ENCODE measurements at places on chromosomes 7 and 10. TPM values are rescaled to one million over a fixed set of nuclear protein-coding genes. Genes with fewer than 3 reads are reported as not detected.
A peak's percentile ranks its signal among the peaks of the same experiment; 100 is the strongest.

TFEC gene
- polyA plus RNA-seq, result 11.8 TPM

HYAL4 gene
- not detected for polyA plus RNA-seq

GRCh38 chr7:14626076-14626475 lies 276.5 kb downstream of the DGKB start:
- H3K4me1 ChIP-seq, result no peaks in the 10 kb centered on the region
- H3K4me3 ChIP-seq, result no peak overlapping the region
- DNase-seq, result no peak
- H3K27ac ChIP-seq, result no peak overlapping the region
- H3K36me3 ChIP-seq, result no peaks in the 10 kb centered on the region

PLAC9 gene
- 92.9 TPM for polyA plus RNA-seq

GRCh38 chr10:44183667-44184632 lies 200.9 kb downstream of the CXCL12 start:
- H3K27me3 ChIP-seq, result no peaks in the 10 kb centered on the region
- no peak for DNase-seq
- H3K27ac ChIP-seq, result no peak overlapping the region

AKR1D1 gene
- polyA plus RNA-seq, result 8.1 TPM

DNA sequence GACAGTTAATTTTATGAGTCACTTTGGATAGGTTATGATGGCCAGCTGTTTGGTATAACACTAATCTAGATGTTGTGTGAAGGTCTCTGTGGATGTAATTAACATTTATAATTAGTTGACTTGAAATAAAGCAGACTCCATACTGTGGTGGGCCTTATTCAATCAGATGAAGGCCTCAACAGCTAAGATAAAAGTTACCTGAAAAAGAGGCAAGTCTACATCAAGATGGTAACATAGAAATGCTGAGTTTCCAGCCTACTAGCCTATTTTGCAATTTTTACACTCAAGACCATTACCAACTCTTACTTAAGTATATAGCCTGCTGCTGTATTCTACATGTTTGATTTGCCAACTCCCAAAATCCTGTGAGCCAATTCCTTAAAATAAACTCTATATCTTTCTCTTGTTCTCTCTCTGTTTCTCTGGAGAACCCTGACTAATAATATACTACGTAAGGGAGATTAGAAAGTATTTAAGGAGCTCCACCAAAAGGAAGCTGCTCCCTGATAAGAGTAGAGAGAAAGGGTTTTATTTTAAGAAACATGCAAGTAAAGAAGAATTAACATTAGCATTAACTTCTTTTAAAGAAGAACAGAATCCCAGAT lies 42.7 kb downstream of the ZNF438 start:
- no peak overlapping the region for H3K27ac ChIP-seq
- no peak overlapping the region for H3K4me3 ChIP-seq
- H3K36me3 ChIP-seq, result no peaks in the 10 kb centered on the region
- DNase-seq, result no peak
- no peaks in the 10 kb centered on the region for H3K4me1 ChIP-seq
- H3K27me3 ChIP-seq, result no peaks in the 10 kb centered on the region

GRCh38 chr7:33350577-33350976 lies 221.2 kb downstream of the BBS9 start:
- H3K27me3 ChIP-seq, result no peaks in the 10 kb centered on the region
- H3K36me3 ChIP-seq, result no peaks in the 10 kb centered on the region
- no peak overlapping the region for H3K4me3 ChIP-seq
- no peak overlapping the region for H3K27ac ChIP-seq

CRHR2 gene
- polyA plus RNA-seq, result 0.19 TPM

MBLAC1 gene
- 3.7 TPM for polyA plus RNA-seq

ZNF37A gene
- 4.8 TPM for polyA plus RNA-seq

GRCh38 chr7:82318786-82319185 lies 124.8 kb downstream of the CACNA2D1 start:
- no peak overlapping the region for H3K4me3 ChIP-seq
- H3K4me1 ChIP-seq, result no peaks in the 10 kb centered on the region
- no peak for DNase-seq
- no peak overlapping the region for H3K27ac ChIP-seq
- no peaks in the 10 kb centered on the region for H3K36me3 ChIP-seq
- H3K27me3 ChIP-seq, result no peaks in the 10 kb centered on the region

- no peak overlapping the region for H3K4me3 ChIP-seq
Observed at GRCh38 chr7:143878884-143879283, 23.1 kb downstream of the TCAF1 start.

- no peaks in the 10 kb centered on the region for H3K36me3 ChIP-seq
- H3K27ac ChIP-seq, result no peak overlapping the region
- DNase-seq, result peak; percentile 50
Observed at GRCh38 chr7:128322040-128322643, 21.6 kb downstream of the RBM28 start.

MYH16 gene
- not detected for polyA plus RNA-seq

- no peaks in the 10 kb centered on the region for H3K4me1 ChIP-seq
- no peaks in the 10 kb centered on the region for H3K36me3 ChIP-seq
- H3K4me3 ChIP-seq, result no peak overlapping the region
- no peak overlapping the region for H3K27ac ChIP-seq
- no peaks in the 10 kb centered on the region for H3K27me3 ChIP-seq
Observed at GRCh38 chr7:28155019-28155660, 25.5 kb downstream of the JAZF1 start.

- no peak for DNase-seq
- no peaks in the 10 kb centered on the region for H3K36me3 ChIP-seq
- H3K4me3 ChIP-seq, result no peak overlapping the region
- no peak overlapping the region for H3K27ac ChIP-seq
- no peaks in the 10 kb centered on the region for H3K27me3 ChIP-seq
Observed at GRCh38 chr7:103964269-103964668, 25.2 kb downstream of the RELN start.

VSTM4 gene
- 8.5 TPM for polyA plus RNA-seq

DNA sequence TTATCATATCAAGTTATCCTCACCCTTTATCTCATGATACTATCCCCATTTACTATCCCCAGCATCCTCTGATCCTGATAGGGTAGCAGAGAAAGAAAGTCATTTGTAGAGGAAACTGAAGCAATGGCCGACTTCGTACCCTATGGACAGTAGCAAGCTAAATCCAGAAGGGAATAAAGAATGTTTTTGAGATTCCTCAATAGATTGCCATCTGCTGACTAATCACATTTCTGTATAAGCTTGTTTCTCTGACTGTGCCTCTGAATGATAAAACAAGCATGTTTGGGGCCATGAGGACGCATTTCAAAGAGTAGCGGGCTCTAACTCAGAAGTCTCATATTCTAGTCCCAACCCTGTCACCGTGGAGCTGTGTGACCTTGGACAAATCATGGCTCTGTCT lies 13.2 kb upstream of the FAM107B start:
- no peaks in the 10 kb centered on the region for H3K36me3 ChIP-seq
- no peak overlapping the region for H3K27ac ChIP-seq
- H3K4me3 ChIP-seq, result no peak overlapping the region
- H3K4me1 ChIP-seq, result no peaks in the 10 kb centered on the region

DNA sequence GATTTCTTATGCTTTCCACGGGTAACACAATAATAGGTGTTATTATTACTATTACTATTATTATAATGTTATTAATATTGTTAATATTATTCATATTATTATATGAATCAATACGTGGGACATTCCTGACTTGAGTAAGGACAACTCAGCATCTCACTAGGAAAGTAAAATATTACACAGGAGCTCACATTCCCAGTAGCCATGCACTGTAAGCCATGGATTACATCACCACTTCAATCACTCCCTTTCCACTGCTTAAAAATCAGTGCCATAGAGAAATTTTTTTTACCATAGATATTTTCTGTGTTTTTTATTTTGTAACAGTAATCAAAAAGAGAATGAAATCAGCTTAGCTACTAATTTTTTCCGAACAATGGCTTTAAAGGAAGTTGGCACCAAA lies 68.5 kb upstream of the DGKI start:
- H3K4me3 ChIP-seq, result no peak overlapping the region
- no peaks in the 10 kb centered on the region for H3K27me3 ChIP-seq
- DNase-seq, result no peak

MDFIC gene
- 10.6 TPM for polyA plus RNA-seq

GRCh38 chr7:142443216-142444010 lies 185.6 kb upstream of the PRSS58 start:
- no peaks in the 10 kb centered on the region for H3K36me3 ChIP-seq
- DNase-seq, result no peak
- no peak overlapping the region for H3K4me3 ChIP-seq
- no peak overlapping the region for H3K27ac ChIP-seq
- H3K4me1 ChIP-seq, result no peaks in the 10 kb centered on the region

- no peak for DNase-seq
- peak overlapping the region; percentile 98 for H3K27ac ChIP-seq
- H3K36me3 ChIP-seq, result no peaks in the 10 kb centered on the region
- no peak overlapping the region for H3K4me3 ChIP-seq
Observed at GRCh38 chr7:1534330-1535099, 4.0 kb downstream of the MAFK start.

NKX2-3 gene
- not detected for polyA plus RNA-seq

AMZ1 gene
- polyA plus RNA-seq, result 1.4 TPM

DNA sequence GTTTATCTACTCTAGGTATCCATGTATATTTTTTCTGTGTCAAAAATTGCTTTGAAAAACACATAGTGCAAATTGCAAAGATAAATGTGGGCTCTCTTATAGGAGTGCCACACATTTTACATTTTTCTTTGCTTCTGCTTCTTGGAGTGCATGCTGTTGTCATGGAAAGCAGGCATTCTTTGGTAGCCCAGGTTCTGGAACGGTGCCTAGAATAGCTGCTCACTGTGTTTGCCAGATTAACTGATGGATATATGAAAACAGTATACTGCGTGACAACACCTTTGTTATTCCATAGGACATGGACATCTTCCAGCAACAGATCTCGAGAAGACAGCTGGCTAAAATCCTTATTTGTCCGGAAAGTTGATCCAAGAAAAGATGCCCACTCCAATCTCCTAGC lies 13.4 kb downstream of the NIPSNAP2 start:
- no peaks in the 10 kb centered on the region for H3K4me1 ChIP-seq
- no peak for DNase-seq
- no peak overlapping the region for H3K27ac ChIP-seq
- no peaks in the 10 kb centered on the region for H3K27me3 ChIP-seq
- no peaks in the 10 kb centered on the region for H3K36me3 ChIP-seq

UNC5B gene
- 10.9 TPM for polyA plus RNA-seq

- no peaks in the 10 kb centered on the region for H3K36me3 ChIP-seq
- H3K27ac ChIP-seq, result no peak overlapping the region
- DNase-seq, result no peak
- no peaks in the 10 kb centered on the region for H3K27me3 ChIP-seq
- no peak overlapping the region for H3K4me3 ChIP-seq
Observed at GRCh38 chr10:55374917-55375316, 573.9 kb upstream of the PCDH15 start.

TRIL gene
- polyA plus RNA-seq, result 1.2 TPM

DNA sequence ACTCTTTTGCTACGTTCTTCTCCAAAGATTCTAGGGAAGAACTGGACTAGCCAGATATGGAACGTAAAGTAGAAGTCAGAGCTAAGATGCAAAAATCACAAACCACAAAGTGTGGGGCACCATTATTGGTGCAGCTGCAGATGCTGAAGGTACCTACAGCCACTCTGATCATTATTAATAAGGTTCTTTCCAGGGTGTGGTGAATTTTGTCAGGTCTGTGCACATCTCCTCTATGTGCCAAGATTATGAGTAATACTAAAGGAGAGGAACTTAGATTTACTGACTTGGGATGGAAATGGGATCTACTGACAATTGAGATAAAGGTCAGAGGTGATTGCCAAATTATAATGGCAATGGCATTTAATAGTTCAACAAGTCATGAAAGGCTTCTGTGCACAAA lies 148.2 kb downstream of the RAPGEF5 start:
- H3K27ac ChIP-seq, result no peak overlapping the region
- no peaks in the 10 kb centered on the region for H3K4me1 ChIP-seq
- H3K4me3 ChIP-seq, result no peak overlapping the region
- no peaks in the 10 kb centered on the region for H3K36me3 ChIP-seq

DNA sequence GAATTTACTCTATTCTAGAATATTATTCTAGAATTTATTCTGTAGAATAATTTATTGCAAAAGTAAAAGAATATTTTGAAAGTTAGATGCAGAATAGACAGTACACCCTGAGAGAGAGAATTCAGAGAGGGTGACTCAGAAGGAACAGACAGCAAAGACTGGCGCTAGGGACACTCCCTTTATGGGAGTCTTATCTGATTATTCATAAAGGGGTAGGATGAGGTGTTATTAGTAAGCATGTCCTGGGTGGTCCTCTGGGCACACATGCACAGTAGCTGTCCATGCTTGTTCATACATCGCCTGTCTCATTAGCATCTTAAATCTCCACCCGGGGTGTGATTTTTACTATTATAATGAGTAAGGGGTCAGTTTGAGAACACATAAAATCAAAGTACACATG lies 100.1 kb downstream of the XPNPEP1 start:
- H3K27ac ChIP-seq, result no peak overlapping the region
- H3K4me3 ChIP-seq, result no peak overlapping the region
- no peaks in the 10 kb centered on the region for H3K27me3 ChIP-seq

DNA sequence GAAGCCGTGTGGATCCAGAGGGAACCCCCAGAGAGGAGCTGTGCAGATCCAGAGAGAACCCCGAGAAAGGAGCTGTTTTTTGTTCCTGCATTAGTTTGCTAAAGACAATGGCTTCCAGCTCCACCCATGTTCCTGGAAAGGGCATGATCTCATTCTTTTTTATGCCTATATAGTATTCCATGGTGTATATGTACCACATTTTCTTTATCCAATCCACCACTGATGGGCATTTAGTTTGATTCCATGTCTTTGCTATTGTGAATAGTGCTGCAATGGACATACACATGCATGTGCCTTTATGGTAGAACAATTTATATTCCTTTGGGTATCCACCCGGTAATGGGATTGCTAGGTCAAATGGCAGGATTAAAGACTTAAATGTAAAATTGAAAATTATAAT lies 95.4 kb upstream of the RHEB start:
- no peak overlapping the region for H3K27ac ChIP-seq
- no peaks in the 10 kb centered on the region for H3K4me1 ChIP-seq
- no peaks in the 10 kb centered on the region for H3K27me3 ChIP-seq
- no peak overlapping the region for H3K4me3 ChIP-seq
- no peak for DNase-seq
- no peaks in the 10 kb centered on the region for H3K36me3 ChIP-seq

- no peaks in the 10 kb centered on the region for H3K27me3 ChIP-seq
- no peak overlapping the region for H3K4me3 ChIP-seq
- no peak for DNase-seq
- no peaks in the 10 kb centered on the region for H3K36me3 ChIP-seq
Observed at GRCh38 chr7:155129789-155130188, 59.7 kb downstream of the HTR5A start.

SLC13A1 gene
- not detected for polyA plus RNA-seq

DNA sequence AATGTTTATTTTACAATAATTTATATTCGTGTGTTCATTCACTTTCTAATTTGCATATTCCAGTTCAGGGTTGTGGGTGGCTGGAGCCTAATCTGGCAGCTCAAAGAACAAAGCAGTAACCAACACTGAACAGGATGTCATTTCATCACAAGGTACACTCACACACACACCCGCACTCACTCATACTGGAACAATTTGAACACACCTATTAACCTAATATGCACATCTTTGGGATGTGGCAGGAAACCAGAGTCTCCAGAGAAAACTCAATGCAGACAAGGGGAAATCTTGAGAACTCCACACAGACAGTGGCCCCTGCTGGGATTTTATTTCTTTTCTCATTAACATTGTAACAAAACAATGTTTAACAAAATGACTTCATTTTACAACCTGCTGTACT lies 97.4 kb downstream of the TWIST1 start:
- no peaks in the 10 kb centered on the region for H3K27me3 ChIP-seq
- no peak for DNase-seq
- no peak overlapping the region for H3K4me3 ChIP-seq
- no peak overlapping the region for H3K27ac ChIP-seq

TUBB8 gene
- polyA plus RNA-seq, result 0.23 TPM

ODAD2 gene
- 0.86 TPM for polyA plus RNA-seq

TRIM50 gene
- 10.8 TPM for polyA plus RNA-seq

Data from hepatocyte (in vitro differentiated cells).